HTR-8/SVneo (cell line): ENCODE measurements at places on chromosomes 12 and 14.

- peak; percentile 60 for DNase-seq
Measured at GRCh38 chr14:24296341-24297157, 3.0 kb downstream of the DHRS1 start.

GRCh38 chr14:105176513-105176912, 4.6 kb downstream of the NUDT14 start:
- no peak for DNase-seq

DNA sequence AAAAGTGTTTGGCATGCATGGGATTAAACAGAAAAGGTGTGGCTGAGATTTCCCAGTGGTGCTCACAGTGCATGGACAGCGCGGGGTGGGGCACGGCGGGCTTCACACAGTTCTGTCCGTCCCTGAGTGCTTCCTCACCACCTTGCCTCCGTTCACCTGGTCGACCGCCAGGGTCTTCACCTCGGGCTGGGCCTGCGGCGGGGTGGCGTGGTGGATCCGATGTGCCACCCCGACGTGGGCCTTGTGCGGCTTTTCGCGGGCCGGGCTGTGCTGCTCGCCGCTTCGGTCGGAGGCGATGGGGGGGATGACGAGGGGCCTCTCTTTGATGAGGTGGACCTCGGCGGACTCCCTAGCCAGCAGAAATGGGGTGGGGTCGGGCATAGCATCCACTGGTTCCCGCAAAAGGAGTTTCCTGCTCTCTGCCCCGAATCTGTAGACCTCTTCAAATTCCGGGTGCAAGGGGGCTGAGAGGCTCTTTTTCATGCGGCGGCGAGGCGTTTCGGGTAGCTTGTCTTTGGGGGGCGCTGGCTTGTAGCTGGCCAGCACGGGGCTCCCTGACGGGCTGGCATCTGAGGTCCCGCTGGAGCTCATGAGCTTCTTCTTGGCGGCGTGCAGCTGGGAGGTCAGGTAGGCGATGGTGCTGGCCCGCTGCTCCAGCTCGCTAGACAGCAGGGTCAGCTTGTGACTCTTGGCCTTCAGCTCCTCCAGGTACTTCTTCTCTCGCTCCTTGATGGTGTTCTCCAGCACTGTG, 35.5 kb downstream of the CCDC92 start:
- no peak for DNase-seq

DNA sequence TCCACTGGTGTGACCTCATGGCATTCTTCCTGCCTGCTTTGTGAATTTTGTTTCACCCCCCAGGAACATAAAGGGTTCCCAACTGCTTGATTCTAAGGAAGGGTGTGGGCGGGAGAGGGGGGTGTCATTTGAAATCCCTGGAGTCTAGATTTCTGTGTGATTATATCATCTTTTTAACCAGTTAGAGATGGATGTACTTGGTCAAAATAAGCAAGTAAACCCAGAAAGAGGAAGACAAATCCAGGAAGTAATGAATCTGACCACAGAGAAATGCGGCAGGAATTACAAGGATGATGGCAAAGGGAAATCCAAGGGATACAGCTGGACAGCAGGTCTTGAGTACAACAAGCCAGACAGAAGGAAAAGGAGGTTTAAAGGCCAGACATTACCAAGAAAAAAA, 38.9 kb downstream of the DMAC2L start:
- no peak for DNase-seq

- no peak for DNase-seq
Measured at GRCh38 chr12:125744201-125744600, 679.0 kb downstream of the AACS start.

DNA sequence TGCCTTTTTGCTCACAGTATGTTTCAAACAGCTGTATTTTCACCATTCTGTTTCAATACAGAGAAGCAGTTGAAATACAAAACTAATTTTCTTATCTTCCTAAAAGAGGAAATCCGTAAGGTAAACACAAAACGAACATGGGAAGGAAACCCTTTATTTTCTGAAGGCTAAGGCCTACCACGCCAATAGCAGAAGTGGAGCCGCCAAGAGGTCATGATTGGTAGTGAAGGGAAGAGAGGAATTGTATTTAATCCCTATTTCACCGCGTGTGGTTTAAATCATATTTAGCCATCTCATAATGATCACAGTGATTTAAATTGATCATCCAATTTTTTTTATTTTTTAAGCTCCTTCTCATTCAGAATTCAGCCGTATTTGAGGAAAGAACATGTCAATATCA, 398.2 kb downstream of the PRKD1 start:
- DNase-seq: no peak

DNA sequence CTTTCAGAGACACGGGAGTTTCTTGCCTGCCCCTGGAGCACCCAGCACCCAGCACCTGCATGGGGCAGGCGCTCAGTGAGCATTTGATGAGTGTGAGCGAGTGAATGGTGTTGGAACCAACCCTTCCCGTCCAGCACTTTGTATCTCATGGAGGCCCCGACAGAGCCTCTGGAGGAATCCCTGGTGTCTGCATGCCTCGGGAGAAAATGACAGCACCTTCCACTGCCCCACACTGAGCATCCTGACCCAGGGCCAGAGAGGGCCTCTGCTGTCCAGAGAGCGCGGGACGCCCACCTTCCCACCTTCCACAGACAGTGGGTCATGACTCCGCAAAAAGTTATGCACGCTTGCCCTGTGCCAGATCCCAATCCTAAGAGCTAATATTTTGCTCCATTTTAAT, 103.0 kb upstream of the BCL11B start:
- no peak for DNase-seq

DNA sequence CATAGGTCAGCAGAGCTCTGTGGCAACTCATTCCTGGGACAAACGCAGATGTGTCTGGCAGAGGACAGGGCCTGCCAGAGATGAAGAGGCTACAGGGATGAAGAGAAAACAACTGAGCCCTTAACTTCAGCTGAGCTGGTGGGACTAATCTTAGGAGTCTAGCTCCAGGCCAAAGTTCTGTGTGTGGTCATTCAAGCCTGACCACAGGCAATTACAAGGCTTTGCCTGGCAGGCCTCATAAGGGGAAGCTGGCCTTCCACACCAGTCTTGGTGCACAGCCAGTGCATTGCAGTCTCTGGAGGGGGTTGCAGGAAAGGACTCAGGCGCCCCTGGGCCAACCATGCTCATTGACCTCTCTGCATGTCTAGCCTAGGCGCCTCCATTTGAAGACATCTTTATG, 127.6 kb upstream of the DAAM1 start:
- DNase-seq: no peak

DNA sequence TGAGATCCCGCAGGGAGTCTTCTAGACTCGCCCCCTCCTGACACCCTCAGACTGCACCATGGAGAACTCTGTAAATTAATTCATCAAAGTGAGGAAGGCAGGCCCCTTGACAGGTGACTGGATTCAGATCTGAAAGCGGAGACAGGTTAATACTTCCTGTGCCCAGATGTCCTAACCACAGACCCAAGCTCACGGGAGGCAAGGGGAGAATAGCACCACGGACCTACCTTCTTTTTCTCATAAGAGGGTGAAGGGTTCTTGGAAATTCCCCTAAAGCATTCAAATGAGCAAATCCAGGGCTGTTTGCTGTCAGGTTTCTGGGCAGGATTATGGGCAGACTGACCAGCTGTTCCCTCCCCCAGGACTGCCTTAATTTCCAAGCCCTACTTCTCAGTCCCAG, 170.0 kb downstream of the ZFP36L1 start:
- no peak for DNase-seq

DNA sequence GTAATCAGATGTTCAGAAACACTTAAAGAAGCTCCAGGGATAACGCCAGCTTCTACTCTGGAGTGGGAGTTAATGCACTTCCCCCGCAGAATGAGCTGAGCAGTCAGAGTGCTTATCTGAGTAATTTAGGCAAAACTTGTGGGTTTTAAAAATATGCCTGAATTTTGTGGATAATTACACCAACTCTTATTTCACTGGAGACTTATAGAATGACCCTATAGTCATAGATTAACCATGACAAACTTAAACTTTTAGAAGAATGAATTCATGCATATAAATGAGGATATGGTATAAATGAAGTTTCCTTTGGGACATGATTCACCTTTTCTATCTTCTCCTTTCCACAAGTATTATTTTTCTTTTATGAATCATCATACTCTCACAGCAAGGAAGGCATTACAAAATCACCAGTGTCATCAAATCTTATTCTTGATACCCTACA, 241.1 kb upstream of the FBXO33 start:
- DNase-seq: no peak

- no peak for DNase-seq
Measured at GRCh38 chr12:48816143-48816854, 2.0 kb upstream of the CACNB3 start.

GRCh38 chr12:17507336-17507735, 582.7 kb downstream of the RERGL start:
- no peak for DNase-seq

GRCh38 chr12:12622418-12622817, 10.7 kb downstream of the CREBL2 start:
- no peak for DNase-seq

GRCh38 chr14:84456946-84457345, 1073.0 kb upstream of the FLRT2 start:
- no peak for DNase-seq

DNA sequence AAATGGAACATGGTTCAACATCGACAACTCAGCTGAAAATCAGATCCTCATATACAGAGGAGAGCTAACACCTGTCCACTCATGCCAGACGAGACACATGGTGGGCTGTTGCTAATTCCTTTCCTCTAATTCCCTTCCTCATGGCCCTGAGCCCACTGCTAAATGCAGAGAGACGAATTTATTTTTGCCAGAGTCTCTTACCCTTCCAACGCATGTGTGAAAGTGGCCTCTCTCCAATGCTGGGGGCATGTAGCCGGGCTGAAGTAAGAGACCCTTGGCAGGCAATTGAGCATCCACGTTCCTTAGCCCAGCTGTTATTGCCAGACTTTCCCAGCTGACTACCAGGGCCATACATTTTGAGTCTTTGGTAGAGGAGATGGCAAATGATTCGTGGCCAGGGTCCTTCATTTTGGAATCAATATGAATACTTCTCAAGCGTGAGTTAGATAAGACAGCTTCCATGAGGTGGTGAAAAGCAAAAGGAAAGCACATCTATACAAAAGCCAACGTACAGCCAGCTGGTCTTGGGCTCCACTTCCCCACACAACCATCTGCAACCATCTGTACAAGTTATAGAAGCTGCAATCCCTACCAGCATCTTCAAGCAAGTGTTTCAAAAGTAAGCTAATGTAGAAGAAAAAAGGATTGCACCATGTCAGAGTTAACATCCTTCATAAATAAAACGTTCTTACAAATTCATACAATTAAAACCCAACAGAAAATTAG, 28.6 kb downstream of the CORO1C start:
- no peak for DNase-seq
